Activated naive CD8-positive, alpha-beta T cell treated with anti-CD3 and anti-CD28 coated beads for 36 hours (primary cell): ENCODE measurements at places on chromosomes 4 and X. TPM values are rescaled to one million over a fixed set of nuclear protein-coding genes. Genes with fewer than 3 reads are reported as not detected.

The TMEM128 gene
- total RNA-seq = 23.6 TPM

The PF4V1 gene
- not detected for total RNA-seq

The ANXA10 gene
- total RNA-seq = not detected

The DCAF12L2 gene
- total RNA-seq = not detected

The PABPC1L2A gene
- total RNA-seq = not detected

The AR gene
- not detected for total RNA-seq

The CXCL13 gene
- not detected for total RNA-seq

The CABS1 gene
- not detected for total RNA-seq

The DMP1 gene
- not detected for total RNA-seq

The MAGEH1 gene
- 20.2 TPM for total RNA-seq

The ADAMTS3 gene
- not detected for total RNA-seq

The PTTG2 gene
- total RNA-seq = not detected

The NWD2 gene
- not detected for total RNA-seq

The SMIM10 gene
- total RNA-seq = 2.8 TPM

The GPRIN3 gene
- 9.2 TPM for total RNA-seq

The SSX2 gene
- not detected for total RNA-seq

The NDST3 gene
- not detected for total RNA-seq

The ETDC gene
- not detected for total RNA-seq

The GAGE12F gene
- not detected for total RNA-seq
